ENCODE measurements at places on chromosomes 1 and 21.

GRCh38 chr1:48196237-48196636 is 26.3 kb upstream of the SLC5A9 start:
- peak; percentile 23 for DNase-seq

GRCh38 chr1:243315893-243316292 is 60.1 kb downstream of the SDCCAG8 start:
- DNase-seq = no peak

- no peak for DNase-seq
These were observed 199.4 kb downstream of the FOXD2 start for GRCh38 chr1:47637111-47637685.

GRCh38 chr1:226690460-226690982 is 48.6 kb downstream of the ITPKB start:
- DNase-seq = peak; percentile 82

- no peak for DNase-seq
These were observed 6.4 kb upstream of the GSTM4 start for GRCh38 chr1:109649491-109649914.

GRCh38 chr1:232218955-232219865 is 410.7 kb downstream of the SIPA1L2 start:
- no peak for DNase-seq

- DNase-seq = no peak
These were observed 342.4 kb upstream of the AJAP1 start for GRCh38 chr1:4312024-4312423.

GRCh38 chr1:153857505-153857904 is 65.3 kb downstream of the GATAD2B start:
- DNase-seq = no peak

DNA sequence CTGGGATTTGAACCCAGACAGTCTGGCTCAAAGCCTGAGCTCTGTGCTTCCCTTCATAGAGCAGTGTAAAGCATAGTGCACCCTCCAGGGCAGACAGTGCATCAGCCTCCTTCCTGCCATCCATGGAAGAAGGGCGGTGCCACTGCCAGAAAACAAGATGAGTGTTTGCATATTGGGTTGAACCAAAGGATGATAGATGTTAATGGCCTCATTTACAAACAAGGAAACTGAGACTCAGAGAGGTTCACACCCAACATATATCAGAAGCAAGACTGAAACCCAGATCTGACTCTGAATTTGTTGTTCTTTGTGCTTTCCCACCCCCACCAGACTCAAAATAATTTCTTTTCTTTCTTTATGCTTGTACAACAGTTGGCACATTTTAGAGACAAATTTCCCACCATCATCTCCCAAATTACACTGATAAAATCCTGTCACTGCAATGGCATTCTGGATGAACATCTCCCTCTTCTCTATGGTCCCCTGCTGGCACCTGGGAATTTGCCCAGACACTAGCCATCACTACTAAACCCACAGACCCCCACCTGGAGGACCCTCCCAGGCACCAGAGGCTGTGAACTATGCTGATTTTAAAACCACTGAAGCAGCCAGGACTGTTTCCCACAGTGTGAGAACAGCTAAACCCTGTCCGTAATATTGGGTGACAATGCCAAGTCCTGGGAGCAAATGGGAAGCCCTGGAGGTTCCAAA is 45.4 kb upstream of the MPZL1 start:
- no peak for DNase-seq

DNA sequence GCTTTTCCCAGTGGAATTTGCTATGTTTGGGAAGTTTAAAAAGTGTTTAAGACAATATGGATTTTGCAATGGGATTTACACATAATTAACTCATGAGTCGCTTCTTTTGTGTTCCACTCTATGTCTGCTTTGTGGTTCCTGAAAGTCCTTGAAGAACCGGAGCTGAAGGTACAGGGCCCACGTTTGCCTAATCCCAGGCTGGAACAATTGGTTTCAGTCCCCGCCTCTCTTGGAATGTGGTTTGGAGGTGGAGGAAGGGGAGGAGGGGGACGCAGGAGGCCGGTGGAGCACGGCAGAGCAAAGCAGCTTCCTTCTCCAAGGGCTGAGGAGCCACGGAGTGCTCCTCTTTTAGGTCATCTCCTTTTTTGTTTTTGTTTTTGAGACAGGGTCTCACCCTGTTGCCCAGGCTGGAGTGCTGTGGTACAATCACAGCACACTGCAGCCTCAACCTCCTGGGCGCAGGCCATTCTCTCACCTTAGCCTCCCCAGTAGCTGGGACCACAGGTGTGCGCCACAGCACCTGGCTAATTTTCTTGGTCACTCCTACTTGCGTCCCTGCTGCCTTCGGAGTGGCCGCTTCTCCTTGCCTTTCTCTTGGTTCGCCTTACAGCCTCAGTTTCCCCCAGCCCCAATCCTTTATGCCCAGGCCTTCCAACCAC is 129.5 kb upstream of the ERRFI1 start:
- peak; percentile 62 for DNase-seq

GRCh38 chr1:77888781-77889642 is 588 bp downstream of the NEXN start:
- peak; percentile 59 for DNase-seq

DNA sequence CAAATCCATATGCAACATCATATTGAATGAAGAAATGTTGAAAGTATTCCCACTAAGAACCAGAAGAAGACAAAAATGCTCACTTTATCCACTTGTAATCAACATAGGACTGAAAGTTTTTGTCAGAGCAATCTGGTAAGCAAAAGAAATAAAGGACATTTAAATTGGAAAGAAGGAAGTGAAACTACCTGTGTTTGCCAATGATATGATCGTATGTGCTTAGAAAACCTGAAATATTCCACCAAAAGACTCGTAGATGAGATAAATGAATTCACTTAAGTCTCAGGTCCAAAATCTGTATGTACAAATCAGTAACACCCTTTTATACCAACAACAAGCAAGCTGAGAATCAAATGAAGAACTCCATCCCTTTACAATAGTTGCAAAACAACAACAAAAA is 8.5 kb downstream of the PRAMEF1 start:
- no peak for DNase-seq

GRCh38 chr1:80769208-80769750 is 1031.5 kb upstream of the ADGRL2 start:
- DNase-seq = no peak

DNA sequence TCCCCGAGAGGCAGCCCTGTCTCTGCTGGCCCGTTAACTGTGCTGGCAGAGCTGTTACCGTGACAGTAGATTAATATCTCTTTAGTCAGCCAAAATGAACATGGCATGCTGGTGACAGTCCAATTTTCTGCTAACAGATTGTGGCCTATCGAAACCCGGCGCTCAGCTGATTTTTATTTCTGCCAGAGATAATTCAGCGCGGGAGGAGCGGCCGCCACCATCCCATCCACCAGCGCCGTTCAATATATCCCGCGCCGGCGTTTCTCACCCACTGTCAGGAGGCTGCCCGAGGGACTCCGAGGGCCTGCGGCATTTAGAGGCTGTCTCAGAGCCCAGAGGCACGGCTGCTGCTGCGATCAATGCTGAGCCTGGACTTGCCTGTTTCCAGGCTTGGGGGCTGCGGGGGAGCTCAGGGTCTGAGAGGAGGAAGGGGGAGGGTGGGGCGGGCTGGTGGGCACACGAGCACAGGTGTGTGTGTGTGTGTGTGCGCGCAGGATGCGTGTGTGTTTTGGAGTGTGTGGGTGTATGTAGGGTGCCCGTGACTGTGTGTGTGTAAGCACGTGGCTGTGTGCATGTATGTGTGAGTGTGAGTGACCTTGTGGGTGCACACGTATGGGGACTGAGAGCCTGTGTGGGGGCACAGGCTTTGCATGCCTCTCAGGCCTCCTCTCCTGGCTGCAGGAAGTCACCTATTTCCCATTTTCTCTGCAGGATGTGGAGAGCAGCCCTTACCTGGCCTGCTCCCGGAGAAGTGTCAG is 109.7 kb upstream of the ACTRT2 start:
- DNase-seq = no peak

- no peak for DNase-seq
These were observed 9.4 kb downstream of the HSPG2 start for GRCh38 chr1:21927533-21928237.

DNA sequence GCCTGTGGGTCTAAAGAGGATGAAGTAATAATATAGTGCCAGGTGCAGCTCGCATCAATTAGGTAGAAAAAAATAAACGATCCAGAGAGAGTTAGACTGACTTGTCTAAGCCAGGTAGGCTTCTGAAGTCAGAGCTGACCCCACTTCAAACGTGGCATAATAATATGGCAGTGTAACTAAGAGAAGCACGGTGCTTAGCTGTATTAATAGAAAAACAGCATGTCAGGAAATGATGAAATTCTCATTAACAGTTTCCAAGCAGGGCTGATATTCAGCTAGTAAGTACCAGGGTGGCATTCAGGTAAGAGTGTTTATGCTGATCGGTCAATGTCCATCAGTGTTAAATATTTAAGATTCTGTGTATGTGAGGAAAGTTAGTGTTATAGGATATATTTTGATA is 145.8 kb upstream of the SAMSN1 start:
- no peak for DNase-seq

- no peak for DNase-seq
These were observed 103.3 kb downstream of the MRPL39 start for GRCh38 chr21:25503981-25504380.

GRCh38 chr1:206676499-206676898 is 8.2 kb upstream of the MAPKAPK2 start:
- no peak for DNase-seq

DNA sequence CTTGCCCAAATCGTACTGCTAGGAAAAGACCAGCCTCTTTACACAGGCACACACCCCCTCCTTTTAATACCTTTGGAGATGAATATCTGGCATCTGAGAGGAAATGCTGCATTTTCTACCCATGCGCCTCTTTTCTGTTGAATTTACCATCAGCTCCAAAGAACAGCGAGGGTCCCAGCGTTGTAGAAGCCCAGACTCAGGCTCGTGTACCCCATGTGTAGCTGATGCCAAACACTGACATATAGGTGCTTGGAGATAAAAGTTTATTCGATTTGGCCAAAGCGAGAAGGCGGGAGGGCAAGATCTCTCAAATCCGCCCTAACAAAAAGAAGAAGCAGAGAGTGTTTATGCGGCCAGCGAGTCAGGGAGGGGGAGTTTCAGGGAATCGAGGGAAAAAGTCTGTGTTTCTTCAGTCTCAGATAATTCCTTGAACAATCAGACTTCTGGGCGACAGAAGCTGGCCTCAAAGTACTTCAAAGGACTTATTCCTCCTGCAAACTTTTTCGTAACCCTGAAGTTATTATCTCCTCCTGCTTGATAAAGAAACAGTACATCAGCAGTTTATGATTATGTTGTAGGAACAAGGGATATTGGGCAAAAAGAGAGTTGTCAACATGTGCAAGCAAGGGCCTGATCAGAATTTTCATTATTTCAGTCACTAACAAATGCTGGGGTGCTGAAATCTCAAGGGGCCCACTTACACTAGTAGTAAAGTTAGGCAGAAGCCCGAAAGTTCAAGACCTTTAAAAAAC is 642 bp upstream of the CREG1 start:
- no peak for DNase-seq

GRCh38 chr1:154453161-154453560 is 48.0 kb downstream of the IL6R start:
- DNase-seq = no peak

DNA sequence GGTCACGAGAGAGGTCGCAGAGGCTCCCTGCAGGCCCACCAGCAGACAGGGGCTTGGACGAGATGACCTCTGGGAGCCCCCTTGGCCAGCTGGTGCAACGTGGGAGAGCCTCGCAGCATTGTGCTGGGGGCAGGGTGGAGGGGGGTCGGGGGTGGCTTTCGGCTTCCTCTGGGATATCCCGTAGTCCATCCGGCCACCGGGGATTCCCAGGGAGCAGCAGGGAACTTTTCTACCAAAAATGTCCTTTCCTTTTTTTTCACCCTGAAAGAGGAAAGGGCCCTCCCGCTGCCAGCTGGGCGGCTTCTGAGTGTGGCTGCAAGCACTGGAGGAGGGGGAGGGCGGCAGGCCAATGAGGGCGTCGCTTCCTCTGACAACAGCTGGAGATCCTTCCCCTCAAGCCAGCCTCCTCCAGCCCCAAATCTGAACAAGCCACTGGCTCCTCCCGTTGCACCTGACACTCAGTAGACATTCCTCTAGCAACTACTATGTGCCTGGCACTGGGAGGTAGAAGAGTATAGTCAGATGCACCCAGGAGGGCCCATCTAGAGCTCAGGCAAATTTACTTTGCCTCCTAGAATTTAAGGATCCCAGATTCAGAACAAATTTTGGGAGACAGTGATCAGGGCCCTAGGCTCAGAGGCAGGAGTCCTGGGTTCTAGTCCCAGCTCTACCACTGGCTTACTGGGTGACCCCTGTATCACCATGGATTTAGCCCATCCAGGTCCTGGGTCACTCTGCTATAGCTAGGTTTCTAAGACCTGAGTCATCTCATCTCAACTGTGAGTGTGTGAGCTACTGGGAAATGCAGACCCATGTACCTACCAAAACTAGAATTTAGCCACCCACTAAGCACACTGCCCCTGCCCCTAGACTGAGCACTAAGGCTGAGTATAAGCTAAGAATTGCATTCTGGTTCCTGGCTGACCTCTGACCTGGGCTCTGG is 2.7 kb downstream of the MOB3C start:
- peak; percentile 65 for DNase-seq

- DNase-seq = no peak
These were observed 19.4 kb downstream of the RRP15 start for GRCh38 chr1:218304281-218305039.

- DNase-seq = no peak
These were observed 32.1 kb downstream of the TAF5L start for GRCh38 chr1:229593800-229594199.

GRCh38 chr1:113190078-113190477 is 117.1 kb downstream of the LRIG2 start:
- DNase-seq = no peak

GRCh38 chr1:161427733-161428516 is 60.2 kb upstream of the CFAP126 start:
- peak; percentile 26 for DNase-seq

DNA sequence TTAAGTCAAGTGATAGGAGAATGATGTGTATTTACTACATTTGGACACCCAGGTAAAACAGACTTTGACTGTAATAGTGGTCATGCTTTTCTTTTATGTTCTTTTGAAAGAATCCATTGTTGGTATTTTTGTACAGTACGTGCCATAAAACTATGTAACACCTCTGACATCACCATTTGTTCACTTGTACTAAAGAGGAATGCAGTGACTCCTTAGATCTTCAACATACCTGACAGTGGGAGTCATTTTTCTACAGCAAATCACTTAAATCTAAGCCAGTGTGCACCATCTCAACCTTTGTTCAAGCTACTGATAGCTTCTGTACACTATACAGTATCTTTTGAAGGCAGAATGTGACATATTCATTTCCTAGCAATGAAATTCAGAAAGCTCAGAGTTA is 6.3 kb upstream of the PLD5 start:
- DNase-seq = peak; percentile 68

GRCh38 chr1:218664385-218665170 is 319.4 kb downstream of the TGFB2 start:
- peak; percentile 79 for DNase-seq

DNA sequence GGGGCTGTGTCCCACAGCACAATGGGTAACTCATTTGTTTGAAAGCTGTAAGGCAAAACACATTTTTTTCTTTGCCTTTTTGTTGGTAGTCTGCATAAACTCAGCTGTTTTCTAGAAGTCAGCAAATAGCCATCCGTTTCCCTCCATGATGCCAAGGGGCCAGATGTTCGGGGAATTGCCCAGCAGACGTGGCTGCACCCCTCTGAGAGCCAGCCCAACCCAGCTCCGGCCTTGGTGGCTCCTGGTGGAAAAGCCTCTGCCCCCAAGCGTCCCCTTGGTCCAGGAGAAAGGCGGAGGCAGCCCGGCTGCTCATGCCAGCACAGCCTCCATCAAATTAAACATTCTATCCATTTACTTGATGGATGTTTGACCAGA is 58.4 kb upstream of the ADARB1 start:
- no peak for DNase-seq
